ENCODE measurements at places on chromosomes 5 and 9.

DNA sequence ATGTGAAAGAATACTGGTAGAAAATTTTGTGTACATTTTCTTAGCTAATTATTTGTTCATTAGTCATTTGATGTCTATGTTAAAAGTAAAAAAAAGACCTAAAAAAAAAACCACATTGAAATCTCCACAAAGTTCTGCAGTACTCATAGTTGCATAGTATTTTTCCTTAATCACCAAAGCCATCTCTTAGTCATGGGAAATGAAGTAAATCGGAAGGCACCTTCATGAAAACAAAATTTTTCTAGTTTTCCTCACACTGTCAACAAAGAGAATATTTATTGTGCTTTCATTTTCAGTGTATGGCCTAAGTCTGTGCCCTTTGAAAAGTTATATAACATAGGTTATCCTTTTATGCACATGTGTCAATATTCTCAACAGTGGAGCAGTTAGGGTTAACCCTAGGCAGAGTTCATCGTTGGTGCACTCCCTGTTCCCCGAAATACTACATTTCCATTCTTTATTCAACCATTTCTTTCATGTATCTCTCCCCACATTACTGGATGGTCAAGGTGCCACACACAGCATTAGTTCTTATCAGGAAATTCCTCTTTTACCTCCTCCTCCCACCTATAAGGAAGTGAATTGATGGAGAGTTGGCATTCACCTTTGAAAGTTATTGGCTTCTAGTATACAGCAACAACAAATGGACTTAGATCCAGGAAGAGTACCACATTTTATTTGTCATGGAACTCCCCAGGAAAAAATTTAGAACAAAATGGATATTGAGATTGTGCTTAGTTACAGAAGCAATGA lies 93.1 kb downstream of the NUDT12 start:
- no peak for DNase-seq

DNA sequence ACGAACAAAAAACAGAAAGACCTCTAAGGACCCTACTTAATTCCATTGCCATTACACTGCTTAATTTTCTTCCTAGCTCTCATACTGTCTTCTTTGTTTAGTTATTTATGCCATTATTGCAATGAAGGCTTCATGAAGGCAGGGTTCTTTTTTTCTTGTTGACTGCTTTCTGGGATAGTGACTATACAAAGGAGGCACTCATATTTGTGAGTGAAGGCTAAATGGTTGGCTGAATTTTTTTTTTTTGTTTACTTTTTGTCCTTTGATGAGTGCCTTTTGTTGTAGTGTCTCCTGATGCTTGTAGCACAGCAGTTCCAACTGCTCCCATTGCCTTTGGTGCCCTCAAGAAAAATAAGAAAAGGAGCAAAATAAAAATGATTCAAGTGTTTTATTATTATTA lies 17.8 kb downstream of the CTNNA1 start:
- no peak for DNase-seq

DNA sequence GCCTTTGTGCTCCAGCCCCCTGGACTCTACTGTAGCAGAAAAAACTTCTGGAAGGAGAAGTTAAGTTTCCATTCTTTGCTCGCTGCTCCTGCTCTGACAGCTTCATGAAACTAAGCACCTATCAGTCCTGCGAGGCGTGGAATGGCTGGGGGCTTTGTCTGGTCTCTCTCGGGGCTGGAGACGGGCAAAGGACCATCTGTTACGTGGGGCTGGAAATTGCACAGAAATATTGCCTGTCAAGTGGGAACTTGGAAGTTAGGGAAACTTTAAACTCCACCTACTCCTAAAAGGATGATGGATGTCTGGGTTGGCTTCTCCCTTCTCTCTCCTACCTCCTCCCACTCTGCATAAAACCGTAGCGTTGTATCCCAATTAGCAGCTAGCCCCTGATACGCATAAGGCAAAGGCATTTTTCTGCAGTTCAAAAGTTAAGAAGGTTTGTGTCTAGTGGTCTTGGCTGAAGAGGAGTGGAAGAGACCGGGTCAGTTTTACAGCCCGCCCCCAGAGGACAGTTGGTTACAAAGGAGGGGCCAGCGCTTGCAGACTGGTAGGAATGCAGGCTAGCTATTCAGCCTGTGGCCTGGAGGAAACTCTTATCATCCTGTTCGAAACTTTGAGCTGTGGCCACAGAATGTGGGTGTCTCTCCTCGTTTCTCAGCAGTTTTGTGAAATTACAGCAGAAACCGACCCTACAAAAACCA lies 1.3 kb downstream of the FBXL7 start:
- no peak for DNase-seq

- DNase-seq = no peak
Measured at GRCh38 chr5:21236971-21237427, 1249.0 kb upstream of the CDH18 start.

DNA sequence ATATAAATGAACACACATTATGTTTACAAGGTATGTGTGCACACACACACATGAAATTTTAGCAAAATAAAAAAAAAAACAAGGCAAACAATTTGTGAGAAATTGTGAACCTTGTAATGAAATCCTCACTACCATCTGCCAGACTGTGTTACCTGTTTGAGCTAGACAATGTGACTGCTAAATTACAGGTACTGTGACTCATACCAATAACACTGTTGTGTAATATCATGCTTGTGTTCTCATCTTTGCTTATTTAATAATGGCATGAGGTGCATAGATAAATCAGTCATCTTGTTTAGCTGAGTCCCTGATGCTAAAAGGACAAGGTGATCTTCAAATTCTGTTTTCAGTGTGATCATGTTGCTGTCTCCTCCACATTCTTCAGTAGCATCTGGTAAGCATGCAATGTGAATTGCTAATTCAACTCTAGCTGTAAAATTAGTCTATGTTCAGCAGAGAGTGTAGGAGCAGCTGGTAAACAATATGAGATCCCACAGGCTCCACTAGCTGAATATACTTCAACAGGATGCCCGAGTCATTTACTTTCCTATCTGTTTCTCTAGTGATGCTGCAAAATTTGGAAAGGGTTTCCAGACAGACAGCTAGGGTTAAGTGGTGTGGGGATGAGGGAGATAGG lies 966.3 kb upstream of the C9orf72 start:
- DNase-seq = no peak

GRCh38 chr5:1889321-1890065 lies 6.8 kb upstream of the IRX4 start:
- no peak for DNase-seq

- no peak for DNase-seq
Measured at GRCh38 chr9:18756712-18757125, 276.3 kb downstream of the SAXO1 start.

- DNase-seq = no peak
Measured at GRCh38 chr9:101592788-101593187, 2.0 kb downstream of the PPP3R2 start.

GRCh38 chr9:109870365-109870764 lies 90.4 kb downstream of the PALM2AKAP2 start:
- DNase-seq = no peak

GRCh38 chr5:44603496-44604272 lies 205.1 kb upstream of the MRPS30 start:
- no peak for DNase-seq

- DNase-seq = no peak
Measured at GRCh38 chr9:32376285-32376684, 8.2 kb upstream of the ACO1 start.

- no peak for DNase-seq
Measured at GRCh38 chr5:99054972-99055371, 126.2 kb upstream of the CHD1 start.

GRCh38 chr9:94734054-94734754 lies 7.7 kb downstream of the AOPEP start:
- DNase-seq = no peak

- no peak for DNase-seq
Measured at GRCh38 chr9:109477258-109478050, 20.7 kb downstream of the PTPN3 start.

Data from activated naive CD4-positive, alpha-beta T cell treated with Interleukin-2 at 50 U/mL for 16 hours (primary cell).